Uterus (tissue), 4 donors: ENCODE measurements at places on chromosomes 1 and 21. TPM values are rescaled to one million over a fixed set of nuclear protein-coding genes. Genes with fewer than 3 reads are reported as not detected.

The DMBX1 gene
- total RNA-seq = not detected

The TMEM125 gene
- 0.55 TPM for total RNA-seq

The C1orf185 gene
- not detected for total RNA-seq

The TSPAN2 gene
- 40.5 TPM for total RNA-seq

The TTC24 gene
- total RNA-seq = not detected

The GPR161 gene
- total RNA-seq = 42.0 TPM

The SRGAP2B gene
- 3.1 TPM for total RNA-seq

The FCGR2B gene
- 14.1 TPM for total RNA-seq

DNA sequence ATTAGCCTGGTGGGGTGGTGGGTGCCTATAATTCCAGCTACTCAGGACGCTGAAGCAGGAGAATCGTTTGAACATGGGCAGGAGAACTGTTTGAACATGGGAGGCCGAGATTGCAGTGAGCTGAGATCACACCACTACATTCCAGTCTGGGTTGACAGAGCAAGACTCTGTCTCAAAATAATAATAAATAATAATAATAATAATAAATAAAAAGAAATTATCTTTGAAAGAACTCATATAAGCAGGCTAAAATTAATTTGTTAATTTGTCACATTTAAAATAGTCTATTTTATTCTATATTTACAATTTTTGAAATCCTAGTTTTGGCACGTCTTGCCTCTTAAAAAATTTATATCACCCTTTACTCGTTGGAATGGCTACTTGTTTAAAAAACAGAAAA is 27.6 kb downstream of the CD247 start:
- DNase-seq = no peak

- DNase-seq = no peak
Measured at GRCh38 chr1:246450611-246451251, 56.3 kb downstream of the SMYD3 start.

DNA sequence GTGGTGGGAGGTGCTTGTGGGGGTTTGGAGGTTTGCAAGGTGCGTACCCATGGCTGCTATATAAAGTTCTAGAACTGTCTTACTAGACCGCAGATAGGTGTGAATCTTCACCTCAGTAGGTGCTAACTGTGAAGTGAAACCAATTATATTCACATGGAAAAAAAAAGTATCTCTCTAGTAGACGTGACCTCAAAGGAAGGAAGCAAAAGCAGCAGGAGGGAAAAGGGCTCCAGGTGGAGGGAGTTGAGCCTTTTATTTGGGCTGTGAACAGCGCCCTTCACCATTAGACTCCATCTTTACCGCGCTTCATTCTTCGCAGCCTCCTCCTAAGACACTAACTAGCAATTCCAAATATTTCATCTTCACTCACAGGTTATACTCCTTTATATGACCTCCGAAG is 129.8 kb downstream of the TBX19 start:
- DNase-seq = no peak

DNA sequence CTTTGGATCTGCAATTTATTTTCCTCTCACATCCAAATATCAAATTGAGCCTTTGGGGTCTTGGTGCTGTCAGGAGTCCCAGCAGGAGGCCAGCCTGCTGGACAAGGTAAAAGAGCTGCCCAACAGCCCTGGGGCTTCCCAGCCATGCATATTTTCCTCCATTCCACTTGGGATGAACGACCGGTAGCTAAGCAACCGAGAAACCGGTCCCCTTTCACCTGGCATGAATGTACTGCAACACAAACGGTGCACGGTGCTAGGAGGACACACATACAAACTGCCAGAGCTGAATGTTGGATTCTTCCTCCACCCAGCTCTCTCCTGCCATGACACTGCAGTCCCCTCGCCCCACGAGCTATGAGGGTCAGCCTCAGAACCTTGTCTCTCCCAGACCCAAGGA is 42.7 kb downstream of the BCAR3 start:
- no peak for DNase-seq

DNA sequence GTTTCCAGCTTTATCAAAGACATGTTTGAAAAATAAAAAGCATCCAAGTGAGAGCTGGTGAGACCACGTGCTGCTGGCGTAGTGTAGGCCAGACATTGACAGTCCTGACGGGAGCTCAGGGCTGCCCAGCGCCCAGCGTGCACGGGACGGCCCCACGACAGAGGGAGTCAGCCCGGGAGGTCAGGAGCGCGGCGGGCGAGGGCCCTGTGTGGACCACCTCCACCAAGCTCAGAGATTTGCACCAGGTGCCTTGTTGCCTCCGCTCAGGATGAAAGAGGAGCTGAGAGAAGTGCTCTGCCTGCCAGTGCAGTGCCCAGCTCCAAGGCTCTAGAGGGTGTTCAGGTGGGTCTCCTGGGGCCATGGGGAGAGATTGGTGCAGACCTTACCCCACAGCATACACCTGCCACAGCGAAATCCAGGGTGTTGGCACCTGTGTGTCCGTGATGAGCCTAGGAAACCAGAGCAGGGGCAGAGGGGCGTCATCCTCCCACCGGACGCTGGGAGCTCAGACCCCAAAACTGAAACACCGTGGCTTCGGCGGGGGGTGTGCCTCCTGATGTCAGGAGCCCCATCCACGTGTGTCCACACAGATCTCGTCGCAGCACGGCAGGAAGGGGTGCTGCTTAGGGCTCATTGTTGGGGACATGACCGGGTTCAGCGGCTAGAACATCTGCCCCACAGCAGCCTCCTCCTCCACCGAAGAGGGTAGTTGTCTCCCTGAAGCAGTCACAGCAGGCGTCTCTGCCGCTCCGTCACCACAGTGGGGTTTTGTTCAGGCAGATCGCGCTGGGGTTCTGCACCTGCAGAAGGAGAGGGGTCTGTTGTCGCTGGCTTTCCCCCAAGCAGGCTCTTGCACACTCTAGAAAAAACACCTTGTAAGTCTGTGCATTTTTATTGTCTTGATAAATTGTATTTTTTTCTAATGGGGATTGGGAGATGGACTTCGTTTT is 64.2 kb downstream of the POFUT2 start:
- DNase-seq = no peak

- DNase-seq = no peak
Measured at GRCh38 chr1:110951161-110951560, 12.6 kb downstream of the LRIF1 start.

- no peak for DNase-seq
Measured at GRCh38 chr21:20527731-20528460, 470.3 kb upstream of the NCAM2 start.

GRCh38 chr1:202709276-202710041 is 795 bp downstream of the SYT2 start:
- DNase-seq = no peak

DNA sequence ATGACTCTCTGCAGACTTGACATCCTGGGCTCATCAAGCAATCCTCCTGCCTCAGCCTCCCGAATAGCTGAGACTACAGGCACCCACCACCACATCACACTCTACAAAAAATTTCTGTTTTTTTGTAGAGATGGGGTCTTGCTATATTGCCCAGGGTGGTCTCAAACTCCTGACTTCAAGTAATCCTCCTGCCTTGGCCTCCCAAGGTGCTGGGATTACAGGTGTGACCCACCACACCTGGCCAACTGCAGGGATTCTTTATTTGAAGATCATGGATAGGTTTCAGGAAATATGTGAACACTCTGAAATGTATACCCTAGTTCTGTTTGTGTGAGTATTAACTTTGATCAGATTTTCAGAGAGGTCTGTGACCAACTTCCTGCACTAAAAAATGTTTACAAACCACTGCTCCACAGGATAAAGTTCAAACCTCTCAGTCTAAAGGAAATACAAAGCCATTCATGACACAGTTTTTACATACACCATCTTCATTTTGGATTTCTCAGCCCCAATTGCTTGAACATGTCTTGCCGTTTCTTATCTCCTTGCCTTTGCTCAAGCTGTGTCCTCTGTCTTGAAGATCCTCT is 252.3 kb upstream of the FGGY start:
- no peak for DNase-seq

DNA sequence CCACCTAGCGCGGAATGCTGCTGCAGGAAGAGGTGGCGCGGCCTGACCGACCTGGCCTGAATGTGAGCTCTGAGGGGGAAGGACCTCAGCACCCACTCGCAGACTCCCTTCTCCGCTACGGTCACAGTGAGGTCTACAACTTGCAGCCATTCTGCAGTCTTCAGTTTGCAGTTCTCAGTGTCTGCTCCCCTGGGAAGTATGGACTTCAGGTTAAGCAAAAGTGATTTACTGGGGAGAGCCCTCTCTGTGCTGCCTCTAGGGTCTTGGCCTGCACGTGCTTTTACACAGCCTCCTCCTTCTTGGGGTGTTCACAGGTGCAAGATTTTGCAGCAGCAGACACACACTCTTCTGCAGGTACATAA is 296.0 kb downstream of the OMA1 start:
- no peak for DNase-seq

GRCh38 chr1:111620441-111620971 is 917 bp downstream of the RAP1A start:
- no peak for DNase-seq

- no peak for DNase-seq
Measured at GRCh38 chr21:36713746-36714145, 14.8 kb downstream of the SIM2 start.

DNA sequence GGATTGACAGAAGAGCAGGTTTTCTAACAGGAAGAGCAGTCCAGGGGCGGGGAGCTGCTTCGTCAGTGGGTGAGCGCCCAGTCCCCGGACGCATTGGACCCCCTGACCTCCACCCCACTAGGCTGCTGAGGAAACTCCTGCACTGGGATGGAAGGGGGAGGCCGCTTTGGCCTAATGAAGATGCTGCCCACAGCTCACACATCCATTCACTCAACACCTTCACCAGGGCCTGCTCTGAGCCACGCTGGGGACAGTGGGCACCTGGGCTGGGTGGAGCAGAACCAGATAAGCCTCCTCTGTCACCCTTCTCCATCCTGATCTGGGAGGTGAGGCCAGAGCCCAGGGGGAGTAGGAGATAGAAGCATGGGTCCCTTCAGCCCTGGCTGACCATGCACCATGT is 13.3 kb downstream of the LRP8 start:
- DNase-seq = no peak

DNA sequence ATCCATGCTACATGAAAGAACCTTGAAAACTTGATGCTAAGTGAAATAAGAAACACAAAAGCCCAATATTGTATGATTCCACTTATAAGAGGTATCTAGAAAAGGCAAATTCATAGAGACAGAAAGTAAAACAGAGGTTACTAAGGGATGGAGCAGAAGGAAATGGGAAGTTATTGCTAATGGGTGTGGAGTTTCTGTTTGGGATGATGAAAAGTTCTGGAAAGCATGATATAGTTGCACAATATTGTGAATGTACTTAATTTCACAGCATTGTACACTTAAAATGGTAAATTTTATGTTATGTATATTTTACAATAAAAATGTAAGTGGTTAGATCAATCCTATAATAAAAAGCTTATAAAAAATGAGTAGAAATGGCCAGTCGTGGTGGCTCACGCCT is 1.6 kb upstream of the NECAP2 start:
- no peak for DNase-seq

DNA sequence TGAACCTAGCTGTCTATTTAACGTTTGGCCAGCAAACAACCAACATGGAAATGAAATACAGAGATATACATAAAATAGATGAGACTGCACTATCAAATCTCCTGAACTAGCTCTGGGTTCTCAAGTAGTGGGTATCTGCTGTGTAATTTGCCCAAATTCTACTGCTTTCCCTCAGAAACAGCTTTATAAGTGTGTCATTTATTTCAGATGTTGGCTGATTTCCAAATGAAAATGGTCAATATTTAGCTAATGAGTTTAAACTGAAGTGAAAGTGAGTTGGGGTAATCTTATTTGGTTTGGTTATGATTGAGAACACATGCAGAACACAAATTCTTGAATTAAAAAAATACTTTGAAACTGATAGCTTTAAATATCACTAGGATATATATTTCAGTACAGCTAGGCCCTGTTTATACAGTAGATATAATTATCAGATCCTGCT is 601.7 kb upstream of the CXADR start:
- DNase-seq = no peak

GRCh38 chr1:159214149-159214760 is 9.6 kb downstream of the ACKR1 start:
- no peak for DNase-seq

DNA sequence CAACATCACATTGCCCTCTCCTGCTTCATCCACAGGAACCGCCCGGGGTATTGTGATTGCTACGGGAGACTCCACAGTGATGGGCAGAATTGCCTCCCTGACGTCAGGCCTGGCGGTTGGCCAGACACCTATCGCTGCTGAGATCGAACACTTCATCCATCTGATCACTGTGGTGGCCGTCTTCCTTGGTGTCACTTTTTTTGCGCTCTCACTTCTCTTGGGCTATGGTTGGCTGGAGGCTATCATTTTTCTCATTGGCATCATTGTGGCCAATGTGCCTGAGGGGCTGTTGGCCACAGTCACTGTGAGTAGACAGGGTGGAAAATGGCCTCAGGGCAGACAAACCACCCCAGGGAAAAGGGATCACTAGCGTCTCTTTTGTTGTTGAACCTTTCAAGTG is 12.7 kb downstream of the ATP1A4 start:
- no peak for DNase-seq

DNA sequence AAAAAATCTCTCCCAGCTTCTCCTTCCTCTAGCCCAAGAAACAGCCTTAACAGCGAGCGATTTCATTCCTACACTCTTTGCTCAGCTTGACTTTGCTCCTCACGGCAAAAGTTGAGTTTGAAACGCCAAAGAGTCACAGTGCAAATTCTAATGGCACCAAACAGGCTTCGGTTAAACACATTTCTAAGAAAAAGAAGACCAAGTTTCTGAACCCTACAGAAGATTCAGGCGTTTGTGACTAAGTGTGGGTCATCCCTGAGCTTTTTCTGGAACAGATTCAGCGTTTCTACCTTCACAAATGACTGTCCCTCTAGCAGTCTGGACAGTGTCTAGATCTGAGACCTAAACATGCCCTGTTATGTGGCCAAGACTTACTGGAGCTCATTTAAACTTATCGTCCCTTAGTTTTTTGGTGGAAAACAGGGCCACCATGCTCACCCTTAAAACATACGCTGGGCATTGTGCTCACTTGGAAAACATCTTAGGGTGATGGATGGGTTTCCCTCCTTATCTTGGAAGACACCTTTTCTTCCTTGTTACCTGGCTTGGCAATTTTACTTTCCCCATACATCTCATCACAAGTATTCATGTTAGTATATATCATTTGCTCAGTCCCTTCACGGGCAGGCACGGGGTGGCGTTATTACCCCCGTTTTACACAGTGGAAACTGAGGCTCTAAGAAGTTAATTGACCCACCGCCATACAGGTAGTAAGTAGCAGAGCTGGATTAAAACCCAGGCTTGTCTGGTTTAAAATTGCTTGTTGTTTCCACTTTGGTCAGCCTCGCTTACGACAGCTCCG is 1.0 kb downstream of the C1orf198 start:
- no peak for DNase-seq
